NCI-H774 (cell line): ENCODE measurements at places on chromosomes 7 and 10.

- DNase-seq = no peak
Measured at GRCh38 chr10:93601146-93601773, at the start of gene RBP4. Gene RBP4 (minus strand): TSS chr10:93601235. CDS start chr10:93601028, 207 bp downstream.

DNA sequence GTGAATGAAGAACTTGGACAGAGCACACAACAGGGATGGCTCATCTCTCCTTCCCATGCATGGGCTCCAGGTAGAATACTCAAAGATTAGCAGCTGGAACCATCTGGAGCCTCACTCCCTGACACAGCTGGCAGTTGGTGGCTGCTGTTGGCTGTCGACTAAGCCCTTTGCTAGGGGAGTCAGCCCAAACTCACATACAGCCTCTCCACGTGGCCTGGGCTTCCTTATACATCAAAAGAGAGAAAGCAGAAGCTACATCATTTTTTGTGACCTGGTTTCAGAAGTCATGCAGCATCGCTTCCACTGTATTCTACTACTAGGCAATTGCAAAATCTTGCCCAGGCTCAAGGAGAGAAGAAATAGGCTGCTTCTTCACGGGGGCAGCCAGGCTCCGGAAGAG, 24.4 kb downstream of the ASNS start:
- DNase-seq = no peak

- no peak for DNase-seq
Measured at GRCh38 chr7:47670729-47671128, 88.8 kb upstream of the TNS3 start.

GRCh38 chr10:124237282-124237961, 144.0 kb upstream of the CHST15 start:
- DNase-seq = no peak

- no peak for DNase-seq
Measured at GRCh38 chr10:120825878-120826769, 25.0 kb upstream of the WDR11 start.

DNA sequence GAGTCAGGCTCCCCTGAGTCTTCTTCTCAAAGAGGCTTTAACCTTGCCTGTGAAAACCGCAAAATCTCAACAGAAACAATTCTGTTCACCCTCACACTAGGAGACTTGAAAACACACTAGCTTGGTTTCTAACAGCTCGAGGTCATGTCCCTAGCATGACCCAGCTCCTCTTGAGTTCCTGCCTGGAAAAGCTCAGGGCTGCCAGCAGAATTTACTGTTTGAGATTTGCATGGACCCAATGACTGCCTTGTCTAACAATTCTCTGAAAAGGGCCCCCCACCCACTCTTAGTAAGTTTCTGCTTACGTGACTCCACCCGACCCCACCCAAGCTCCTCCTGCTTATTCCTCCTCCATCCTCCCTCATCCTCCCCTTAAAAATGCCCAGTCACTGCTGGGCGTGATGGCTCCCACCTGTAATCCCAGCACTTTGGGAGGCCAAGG, 85.1 kb upstream of the KMT2C start:
- DNase-seq = no peak

DNA sequence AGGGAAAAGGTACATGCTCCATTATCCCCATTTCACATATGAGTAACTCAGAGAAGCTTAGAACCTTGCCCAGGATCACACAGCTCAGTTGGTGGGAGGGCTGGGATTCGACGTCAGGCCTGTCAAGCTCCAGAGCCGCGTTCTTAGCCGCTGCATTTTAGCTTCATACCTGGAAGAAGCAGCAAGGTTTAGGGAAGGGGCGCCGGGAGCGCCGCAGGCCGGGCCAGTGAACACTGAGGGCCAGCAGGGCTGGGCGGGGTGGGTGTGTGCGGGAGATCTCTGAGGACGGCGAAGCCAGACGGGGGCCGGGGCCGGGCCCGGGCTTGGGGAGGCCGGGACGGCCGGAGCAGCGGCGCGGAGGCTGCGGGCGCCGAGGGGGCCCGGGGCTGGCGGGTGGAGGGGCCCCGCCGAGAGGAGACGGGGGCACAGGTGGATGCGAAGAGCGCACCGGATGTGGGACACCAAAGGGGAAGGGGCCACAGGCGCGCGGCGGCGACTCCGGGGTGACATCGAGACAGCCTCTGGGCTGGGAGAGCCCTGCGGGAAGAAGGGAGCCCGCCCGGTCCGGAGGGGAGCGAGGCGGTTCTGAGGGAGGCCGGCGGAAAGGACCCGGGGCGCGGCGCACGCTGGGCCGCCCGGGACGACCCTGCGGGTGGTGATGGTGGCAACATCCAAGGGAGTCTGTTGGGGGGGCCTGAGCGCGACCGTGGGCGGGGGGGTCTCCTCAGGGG, 498 bp downstream of the NDST2 start:
- DNase-seq = no peak

GRCh38 chr7:22464299-22464698, 35.7 kb downstream of the STEAP1B start:
- DNase-seq = no peak

GRCh38 chr7:4626318-4626845, 55.7 kb upstream of the FOXK1 start:
- no peak for DNase-seq

- no peak for DNase-seq
Measured at GRCh38 chr7:1608318-1608717, 38.5 kb upstream of the PSMG3 start.

DNA sequence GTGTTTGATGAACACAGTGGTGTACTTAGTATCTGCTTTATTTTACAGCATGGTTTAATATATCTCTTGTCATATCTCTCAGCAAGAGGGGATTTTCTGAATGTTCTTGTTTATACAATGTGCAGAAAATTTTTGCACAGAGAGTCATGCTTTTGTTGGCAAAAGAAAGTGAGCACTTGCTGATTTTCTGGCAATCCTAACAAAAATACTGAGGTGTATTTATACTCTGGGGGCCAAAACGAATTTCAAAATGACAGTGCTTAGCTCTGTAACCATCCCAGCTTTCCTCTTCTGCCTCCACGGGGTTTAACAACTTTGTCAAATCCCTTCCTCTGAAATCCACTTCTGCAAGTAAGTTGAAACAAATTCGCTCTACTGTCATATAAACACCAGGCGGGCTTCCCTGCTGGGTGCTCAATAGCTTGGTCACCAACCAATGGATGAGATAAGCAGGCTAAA, 169.2 kb downstream of the NOC3L start:
- no peak for DNase-seq
